ENCODE measurements at places on chromosomes 16 and 17.

- no peak for DNase-seq
These were observed at the start of gene MFAP4 for GRCh38 chr17:19386974-19387920. MFAP4 (minus strand) TSS chr17:19387190; CDS start chr17:19387155, 35 bp downstream.

DNA sequence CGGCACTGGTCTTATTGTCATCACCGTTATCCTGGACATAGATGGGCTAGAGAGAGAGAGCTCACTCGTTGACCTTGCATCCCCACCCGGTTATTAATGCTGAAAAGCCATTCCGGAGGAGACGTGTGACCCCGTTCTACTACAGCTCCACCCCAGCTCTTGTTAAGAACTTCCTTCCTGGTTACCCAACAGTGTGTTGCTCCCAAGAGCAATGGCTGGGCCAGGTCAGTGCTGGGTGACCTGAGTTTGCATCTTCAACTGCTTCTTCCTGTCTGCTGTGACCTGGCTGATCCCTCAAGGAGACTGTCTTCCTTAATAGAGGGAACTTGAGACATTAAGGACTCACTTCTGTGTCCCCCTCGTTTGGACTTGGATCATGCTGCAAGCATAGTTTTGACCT lies 96.1 kb upstream of the SDK2 start:
- DNase-seq, result no peak

DNA sequence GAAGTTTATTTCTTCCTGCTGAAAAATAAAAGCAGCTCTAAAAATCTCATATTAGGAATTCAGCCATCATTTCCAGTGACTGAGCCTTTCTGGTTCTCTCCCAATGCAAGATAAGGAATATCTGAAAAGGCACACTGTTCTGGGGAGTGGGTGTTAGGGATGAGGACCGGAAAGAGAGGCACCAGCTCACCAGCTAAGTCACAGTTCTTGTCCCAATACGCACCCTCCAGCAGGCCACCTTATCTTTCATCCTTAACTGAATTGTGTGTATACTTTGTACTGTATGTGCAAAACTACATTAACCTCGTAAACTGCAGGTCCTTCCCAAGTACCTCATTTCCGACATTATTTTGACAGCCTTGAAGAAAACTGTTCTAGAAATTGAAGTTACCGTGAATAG lies 11.0 kb downstream of the AMFR start:
- DNase-seq, result no peak

- no peak for DNase-seq
These were observed 17.1 kb upstream of the CDH1 start for GRCh38 chr16:68719993-68720489.

GRCh38 chr17:72297326-72298115 lies 176.7 kb downstream of the SOX9 start:
- no peak for DNase-seq

GRCh38 chr17:48545022-48545375 lies at the start of gene HOXB2:
HOXB2 (minus strand) TSS chr17:48545109; CDS start chr17:48544911, 198 bp downstream.
- DNase-seq, result no peak

- DNase-seq, result no peak
These were observed 7.4 kb downstream of the GSDMA start for GRCh38 chr17:39970157-39970692.

Data from stimulated activated CD4-positive, alpha-beta T cell treated with anti-CD3 and anti-CD28 coated beads, Interleukin-1b, Interleukin-23, amount 100 ng/mL, for 1 hour (primary cell).